ENCODE measurements at places on chromosomes 1 and 21. TPM values are rescaled to one million over a fixed set of nuclear protein-coding genes. Genes with fewer than 3 reads are reported as not detected.

The MATN1 gene
- 2.0 TPM for total RNA-seq

The VAV3 gene
- total RNA-seq, result 44.4 TPM

DNA sequence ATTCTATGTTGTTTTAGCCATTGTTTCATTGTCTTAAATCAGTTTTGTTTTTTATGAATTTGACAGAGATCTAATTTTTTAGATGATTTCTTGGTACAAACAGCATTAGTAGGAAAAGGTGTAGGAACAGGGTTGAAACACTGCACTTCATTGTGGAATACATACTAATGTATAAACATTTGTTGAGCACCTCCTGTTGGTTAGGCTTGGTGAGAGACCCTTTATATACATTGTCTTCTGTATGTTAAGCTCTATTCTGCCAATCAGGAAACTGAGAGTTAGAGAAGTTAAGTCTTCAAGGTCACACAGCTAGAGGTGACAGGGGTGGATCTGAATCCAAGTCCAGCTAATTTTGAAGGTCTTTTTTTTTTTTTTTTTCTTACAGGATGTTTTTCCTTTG lies 192.7 kb downstream of the VPS13D start:
- peaks cover 5% of the 10 kb centered on the region for H3K4me1 ChIP-seq
- no peak overlapping the region for H3K4me3 ChIP-seq
- no peak overlapping the region for H3K27ac ChIP-seq
- H3K36me3 ChIP-seq, result no peaks in the 10 kb centered on the region
- H3K27me3 ChIP-seq, result no peaks in the 10 kb centered on the region

The GPR3 gene
- 0.32 TPM for total RNA-seq

The YRDC gene
- 24.1 TPM for total RNA-seq

DNA sequence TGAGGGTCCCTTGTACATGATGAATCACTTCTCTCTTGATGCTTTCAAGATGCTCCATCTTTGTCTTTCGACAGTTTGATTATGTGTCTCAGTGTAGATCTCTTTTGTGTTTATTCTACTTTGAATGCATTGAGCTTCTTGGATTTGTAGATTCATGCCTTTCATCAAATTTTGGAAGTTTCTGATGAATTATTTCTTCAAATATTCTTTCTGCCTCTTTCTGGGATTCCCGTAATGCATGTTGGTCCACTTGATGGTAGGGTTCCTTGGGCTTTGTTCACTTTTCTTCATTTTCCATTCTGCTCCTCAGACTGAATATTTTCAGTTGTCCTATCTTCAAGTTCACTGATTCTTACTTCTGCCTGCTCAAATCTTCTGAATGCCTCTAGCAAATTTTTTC lies 50.7 kb downstream of the ADSS2 start:
- H3K4me1 ChIP-seq, result no peaks in the 10 kb centered on the region
- no peaks in the 10 kb centered on the region for H3K27me3 ChIP-seq
- no peak for DNase-seq
- H3K4me3 ChIP-seq, result no peak overlapping the region
- no peaks in the 10 kb centered on the region for H3K36me3 ChIP-seq

The C1orf115 gene
- 49.2 TPM for total RNA-seq

The NUDT4B gene
- 107 TPM for total RNA-seq

DNA sequence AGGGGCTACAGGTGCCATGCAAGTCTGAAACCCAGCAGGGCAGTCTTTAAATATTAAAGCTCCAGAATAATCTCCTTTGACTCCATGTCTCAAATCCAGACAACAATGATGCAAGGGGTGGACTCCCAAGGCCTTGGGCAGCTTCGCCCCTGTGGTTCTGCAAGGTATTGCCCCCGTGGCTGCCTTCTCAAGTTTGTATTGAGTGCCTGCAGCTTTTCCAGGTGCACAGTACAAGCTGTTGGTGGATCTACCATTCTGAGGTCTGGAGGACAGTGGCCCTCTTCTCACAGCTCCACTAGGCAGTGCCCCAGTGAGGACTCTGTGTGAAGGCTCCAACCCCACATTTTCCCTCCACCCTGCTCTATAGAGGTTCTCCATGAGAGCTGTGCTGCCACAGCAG lies 3.7 kb upstream of the MROH9 start:
- no peak for DNase-seq
- no peak overlapping the region for H3K27ac ChIP-seq
- no peaks in the 10 kb centered on the region for H3K36me3 ChIP-seq
- H3K4me3 ChIP-seq, result no peak overlapping the region

DNA sequence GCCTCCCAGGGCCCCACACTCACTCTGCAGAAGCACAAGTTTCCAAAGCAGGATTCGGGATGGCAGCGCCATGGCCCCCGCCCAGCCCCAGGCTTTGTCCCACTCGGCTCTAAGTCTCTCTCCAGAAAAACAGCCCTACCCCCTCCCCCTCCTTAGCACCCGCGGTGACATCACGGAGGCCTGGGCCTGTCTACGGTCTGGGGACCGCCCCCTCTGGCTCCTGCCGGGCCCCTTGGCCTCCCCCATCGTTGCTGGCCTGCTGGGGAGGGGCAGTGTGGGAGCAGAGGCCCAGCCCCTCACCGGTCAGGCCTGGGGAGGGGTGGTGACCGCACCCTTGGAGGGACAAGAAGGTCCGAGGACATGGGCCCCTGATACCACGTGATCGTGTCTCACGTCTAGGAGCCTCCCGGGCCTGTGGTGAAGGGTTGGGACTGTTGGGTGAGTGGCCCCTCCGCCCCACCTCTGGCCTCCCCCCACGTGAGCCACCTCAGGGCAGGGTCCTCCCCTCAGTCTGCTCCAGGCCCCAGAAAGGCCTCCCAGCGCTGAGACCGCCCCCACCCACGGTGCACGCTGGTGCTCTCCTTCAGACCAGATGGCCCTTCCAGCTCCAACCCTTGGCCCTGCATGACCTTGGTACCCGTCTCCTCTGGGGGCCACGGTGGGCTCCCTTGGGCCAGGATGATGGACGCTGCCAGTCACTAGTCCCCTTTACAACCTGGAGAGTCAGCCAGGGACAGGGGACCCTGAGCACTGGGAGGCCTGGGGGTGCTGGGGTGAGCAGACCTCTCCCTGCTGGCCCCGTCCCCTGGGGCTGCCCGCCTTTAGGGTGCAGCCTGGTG lies at the start of gene MXRA8:
MXRA8 (minus strand) TSS at position 123 of the 839 bp plus-strand sequence; CDS start at position 72, 51 bp downstream.
- H3K27ac ChIP-seq, result peak within 1 kb of the TSS; percentile 97
- no peaks in the 10 kb centered on the region for H3K27me3 ChIP-seq
- H3K36me3 ChIP-seq, result no peaks in the 10 kb centered on the region
- peak; percentile 91 for DNase-seq
- H3K4me1 ChIP-seq, result peaks cover 64% of the 10 kb centered on the region

Data from hepatocyte (in vitro differentiated cells).